ENCODE measurements at places on chromosomes 13 and 19. TPM values are rescaled to one million over a fixed set of nuclear protein-coding genes. Genes with fewer than 3 reads are reported as not detected.

ACP7 gene
- total RNA-seq, result 7.3 TPM

CGB2 gene
- not detected for total RNA-seq

ZNF568 gene
- total RNA-seq, result 10.3 TPM

- no peak for DNase-seq
These were observed 142.4 kb downstream of the MYCBP2 start for GRCh38 chr13:77184455-77184854.

- DNase-seq, result no peak
These were observed 20.6 kb upstream of the ADGRE1 start for GRCh38 chr19:6866741-6867151.

DNA sequence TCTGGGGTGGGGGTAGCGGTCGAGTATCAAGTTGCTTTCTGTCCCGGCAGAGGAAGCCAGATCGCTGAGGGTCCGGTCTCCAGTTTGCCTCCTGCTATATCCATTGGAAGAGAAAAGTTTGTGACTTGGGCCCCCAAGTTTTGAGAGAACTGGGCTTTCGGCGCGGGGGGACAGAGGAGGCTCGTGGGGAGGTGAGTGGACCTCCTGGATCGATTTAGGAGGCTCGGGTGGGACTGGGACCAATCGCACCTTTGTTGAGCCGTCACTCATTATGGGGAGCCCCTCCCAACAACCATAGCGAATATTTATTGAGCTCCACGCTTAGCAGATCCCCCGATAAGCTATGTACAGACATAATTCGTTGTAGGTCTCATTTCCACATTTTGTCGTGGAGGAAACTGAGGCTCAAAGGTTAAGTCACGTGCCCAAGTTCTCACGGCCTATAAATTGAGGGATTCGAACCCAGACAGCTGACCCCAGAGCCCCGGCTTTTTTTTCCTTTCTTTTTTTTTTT is 909 bp downstream of the RFXANK start:
- no peak for DNase-seq

- no peak for DNase-seq
These were observed 19.8 kb upstream of the TCF3 start for GRCh38 chr19:1672038-1672768.

- no peak for DNase-seq
These were observed 495 bp downstream of the LSR start for GRCh38 chr19:35249146-35249847.

GRCh38 chr13:91228108-91228507 is 119.4 kb upstream of the MIR17HG start:
- DNase-seq, result no peak

- DNase-seq, result no peak
These were observed 715.7 kb downstream of the DIAPH3 start for GRCh38 chr13:59447846-59448620.

GRCh38 chr13:41670873-41671443 is 213.6 kb downstream of the RGCC start:
- no peak for DNase-seq

DNA sequence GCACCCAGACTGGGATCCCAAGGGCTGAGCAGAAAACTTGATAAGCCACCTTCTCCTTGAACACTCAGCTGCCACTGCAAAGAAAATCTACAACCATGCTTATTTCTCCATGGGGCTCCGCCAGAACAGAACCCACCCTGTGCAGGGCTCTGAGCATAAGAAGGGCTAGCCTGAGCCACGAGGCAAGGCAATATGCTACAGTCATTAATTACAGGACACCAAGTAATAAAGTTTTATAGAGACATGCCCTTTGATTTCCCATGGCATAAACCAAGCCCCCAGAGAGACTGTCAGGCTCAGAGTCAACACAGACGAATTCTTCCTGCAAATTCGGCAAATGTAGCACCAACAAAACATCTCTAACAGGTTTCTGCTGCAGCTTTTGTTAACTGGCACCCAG is 5.7 kb downstream of the PEPD start:
- DNase-seq, result no peak

GRCh38 chr19:55118401-55118991 is 1.1 kb upstream of the PPP1R12C start:
- DNase-seq, result peak; percentile 45

DNA sequence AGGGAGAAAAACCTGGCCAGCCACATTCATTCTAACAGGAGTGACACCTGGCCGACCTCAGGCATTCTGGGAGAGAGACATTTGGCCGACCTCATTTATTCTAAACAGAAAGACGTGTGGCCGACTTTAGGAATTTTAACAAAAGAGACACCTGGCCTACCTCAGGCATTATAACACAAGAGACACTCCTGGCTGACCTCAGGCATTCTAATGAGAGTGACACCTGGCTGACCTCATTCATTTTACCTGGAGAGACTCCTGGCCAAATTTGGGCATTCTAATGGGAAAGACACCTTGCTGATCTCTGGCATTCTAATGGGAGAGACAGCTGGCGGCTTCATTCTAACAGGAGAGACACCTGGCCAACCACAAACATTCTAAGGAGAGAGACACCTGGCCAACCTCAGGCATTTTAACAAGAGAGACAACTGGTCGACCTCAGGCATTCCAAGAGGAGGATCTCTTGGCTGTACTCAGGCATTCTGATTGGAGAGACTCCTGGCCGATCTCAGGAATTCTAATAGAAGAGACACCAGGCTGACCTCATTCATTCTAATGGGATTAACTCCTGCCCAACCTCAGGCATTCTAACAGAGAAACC is 1353.9 kb downstream of the UQCRFS1 start:
- no peak for DNase-seq

All from mucosa of gallbladder (tissue), 1 donor.